Renal cortical epithelial cell (primary cell): ENCODE measurements at places on chromosomes 16 and 17.

- DNase-seq: peak; percentile 95
Measured at GRCh38 chr17:39485555-39485954, 24.3 kb downstream of the CDK12 start.

DNA sequence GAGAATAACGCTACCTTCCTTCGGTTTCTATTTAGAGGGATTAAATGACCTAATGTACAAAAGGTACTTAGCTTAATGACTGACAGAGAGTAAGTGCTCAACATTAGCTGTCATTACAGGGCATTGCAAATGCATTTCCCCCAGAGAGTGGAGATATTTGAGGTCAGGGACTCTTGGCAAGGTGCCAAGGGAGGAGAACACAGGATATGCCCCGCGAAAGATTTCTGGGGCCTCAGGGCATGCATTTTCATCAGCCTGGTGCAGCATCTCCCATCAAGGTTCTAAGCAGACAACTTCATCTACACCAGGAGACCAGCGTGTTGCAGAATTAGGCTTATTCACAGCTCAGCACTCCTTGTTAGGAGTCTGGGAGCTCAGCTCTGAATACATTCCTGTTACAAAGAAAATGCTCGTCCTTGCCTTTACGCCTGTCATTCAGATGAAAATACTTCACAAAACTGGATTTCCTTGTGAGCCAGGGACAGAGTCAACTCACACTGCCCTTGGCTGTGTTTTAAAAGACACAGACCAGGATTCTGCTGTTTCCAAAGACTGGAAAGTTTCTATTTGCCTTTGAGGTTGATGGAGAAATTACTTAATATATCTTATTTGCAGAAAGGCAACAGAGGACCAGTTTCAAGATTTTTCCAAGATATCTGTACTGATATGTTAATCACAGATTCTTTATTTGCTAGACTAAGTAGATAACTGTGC is 108.2 kb downstream of the VAT1L start:
- peak; percentile 31 for DNase-seq

DNA sequence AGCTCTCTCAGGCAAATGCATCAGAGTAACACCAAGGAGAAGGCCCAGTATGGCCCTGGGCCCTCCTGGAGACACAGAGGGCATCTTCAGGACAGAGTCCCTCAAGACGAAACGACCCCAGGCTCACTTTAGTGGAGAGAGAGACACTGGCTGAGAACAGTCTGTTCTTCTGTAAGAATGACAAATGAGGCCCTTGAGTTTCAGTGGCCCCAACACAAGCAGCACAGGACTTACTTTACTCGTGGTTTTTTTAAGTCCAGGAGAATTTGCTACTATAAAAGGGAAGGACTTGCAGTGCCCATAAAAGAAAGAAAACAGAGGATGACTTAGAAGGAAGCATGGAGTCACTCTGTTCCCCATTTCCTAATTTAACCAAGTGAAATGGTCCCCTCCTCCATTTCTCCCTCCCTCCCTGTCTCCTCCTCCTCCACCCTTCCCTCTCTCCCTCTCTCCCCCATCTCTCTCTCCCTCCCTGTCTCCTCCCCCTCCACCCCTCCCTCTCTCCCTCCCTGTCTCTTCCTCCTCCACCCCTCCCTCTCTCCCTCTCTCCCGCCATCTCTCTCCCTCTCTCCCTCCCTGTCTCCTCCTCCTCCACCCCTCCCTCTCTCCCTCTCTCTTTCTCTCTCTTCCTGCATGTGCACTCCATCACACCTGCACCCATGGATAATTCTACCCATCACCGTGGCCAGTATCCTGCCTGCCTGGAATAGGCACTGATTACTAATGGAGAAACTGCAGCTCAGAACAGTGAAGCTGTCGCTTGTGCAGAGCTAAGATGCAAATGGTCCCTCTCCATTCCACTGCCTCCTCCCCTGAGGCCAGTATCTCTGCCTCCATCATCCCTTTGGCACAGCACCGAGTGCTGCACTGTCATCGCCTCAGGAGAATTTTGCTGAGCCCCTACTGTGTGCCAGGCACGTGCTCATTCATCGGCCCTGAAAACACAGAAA is 47.3 kb upstream of the RBFOX3 start:
- no peak for DNase-seq

DNA sequence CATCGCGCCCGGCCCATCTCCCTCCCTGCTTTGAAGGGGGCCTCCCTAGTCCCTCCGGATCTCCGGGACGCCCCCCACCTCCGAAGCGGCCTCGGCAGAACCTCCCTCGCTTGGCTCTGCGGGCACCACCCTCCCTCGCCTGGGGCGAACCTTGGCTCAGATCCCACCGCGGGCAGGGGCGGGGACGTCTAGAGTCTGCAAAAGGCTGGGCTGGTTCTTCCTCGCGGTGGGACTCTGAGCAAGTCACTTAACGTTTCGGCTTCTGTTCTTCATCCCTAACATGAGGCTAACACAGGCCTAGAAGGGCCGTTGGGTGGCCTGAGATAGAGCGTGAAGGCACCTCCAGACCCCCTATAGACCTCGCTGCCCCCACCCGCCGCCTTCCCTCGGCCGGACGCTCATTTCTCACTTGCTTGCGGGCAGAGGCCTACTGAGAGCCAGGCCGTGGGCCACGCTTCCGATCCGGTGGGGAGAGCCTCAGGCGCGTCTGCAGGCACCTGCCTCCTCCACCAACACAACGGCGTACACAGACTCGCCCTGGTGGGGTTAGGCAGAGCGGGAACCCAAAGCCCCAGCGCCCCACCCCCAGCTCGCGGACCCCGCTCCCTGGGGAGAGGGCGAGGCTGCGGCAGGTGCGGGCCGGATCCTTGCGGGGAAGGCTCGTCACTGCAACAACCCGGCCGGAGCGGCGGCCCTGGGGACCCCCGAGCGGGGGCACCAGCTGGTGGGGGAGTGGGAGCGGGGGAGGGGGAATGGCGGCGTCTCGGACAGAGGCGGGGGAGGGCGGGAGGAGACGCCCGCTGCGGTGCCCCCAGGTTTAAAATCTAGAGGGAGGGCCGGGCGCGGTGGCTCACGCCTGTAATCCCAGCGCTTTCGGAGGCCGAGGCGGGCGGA is 5.4 kb downstream of the MYO1C start:
- peak; percentile 75 for DNase-seq

GRCh38 chr17:81593105-81593871 is 41.1 kb upstream of the FAAP100 start:
- no peak for DNase-seq

GRCh38 chr16:79359082-79359481 is 241.5 kb downstream of the MAF start:
- DNase-seq: no peak

GRCh38 chr16:78955206-78955605 is 645.3 kb downstream of the MAF start:
- DNase-seq: no peak

DNA sequence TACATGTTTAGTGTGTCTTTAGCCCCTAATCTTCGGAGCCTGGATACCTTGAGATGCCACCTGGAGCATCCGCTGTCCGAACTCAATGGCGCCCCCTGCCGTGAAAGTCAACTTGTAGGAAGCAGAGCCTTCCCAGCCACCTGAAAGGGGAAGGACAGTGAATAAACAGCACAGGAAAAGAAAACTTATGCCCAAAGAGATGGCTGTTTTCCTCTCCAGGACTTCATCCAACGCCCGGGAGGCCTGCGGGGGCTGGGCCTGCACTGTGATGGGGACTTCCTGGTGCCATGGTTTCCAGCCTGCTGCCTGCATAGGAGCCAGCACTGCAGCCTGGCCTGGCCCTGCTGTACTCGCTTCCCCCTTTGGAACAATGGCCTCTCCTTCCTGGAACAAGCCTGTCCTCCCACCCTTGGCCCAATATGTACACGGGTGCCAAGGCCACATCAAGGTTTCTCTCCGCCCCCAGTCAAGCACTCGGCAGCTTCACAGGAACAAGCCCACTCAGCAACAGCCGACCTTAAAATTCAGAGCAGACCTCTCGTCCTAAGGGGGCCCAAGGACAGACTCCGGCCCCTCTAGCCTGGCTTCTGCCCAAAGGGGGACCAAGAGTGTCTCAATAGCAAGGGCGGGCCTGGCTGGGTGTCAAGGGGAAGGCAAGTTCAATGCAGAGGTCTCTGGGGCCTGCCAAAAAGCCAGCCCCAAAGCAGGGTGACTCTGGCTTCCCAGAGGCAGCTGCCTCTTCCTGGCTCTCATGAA is 4.5 kb upstream of the UNC13D start:
- DNase-seq: peak; percentile 40

DNA sequence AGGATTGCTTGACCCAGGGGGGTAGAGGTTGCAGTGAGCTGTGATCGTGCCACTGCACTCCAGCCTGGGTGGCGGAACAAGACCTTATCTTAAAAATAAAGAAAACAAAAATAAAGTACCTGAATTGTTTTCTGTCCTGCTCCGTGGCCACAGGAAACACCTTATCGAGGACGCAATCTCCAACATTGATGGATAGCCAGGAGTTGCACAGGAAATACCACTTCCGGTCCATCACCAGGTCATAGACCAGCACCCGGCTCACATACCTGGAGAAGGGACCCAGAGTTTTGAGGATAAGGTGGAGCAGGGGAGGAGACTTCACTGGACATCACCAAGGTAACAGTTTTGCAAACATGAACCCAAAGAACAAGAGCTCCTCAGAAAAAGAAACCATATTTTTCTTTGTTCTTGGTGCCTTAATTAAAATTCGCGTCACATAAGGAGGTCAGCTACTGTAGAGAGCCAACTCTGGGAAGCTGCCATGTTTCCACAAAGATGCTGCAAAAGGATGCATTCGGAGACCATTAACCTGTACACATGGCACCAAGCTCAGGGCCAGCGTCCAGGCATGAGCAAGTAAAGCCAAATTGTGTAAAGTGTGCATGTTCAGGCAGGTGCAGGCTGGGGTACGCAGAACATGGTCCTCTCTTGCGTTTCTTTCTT is 55.6 kb upstream of the GCSH start:
- no peak for DNase-seq

GRCh38 chr16:19644877-19645276 is 73.2 kb downstream of the KNOP1 start:
- DNase-seq: no peak

DNA sequence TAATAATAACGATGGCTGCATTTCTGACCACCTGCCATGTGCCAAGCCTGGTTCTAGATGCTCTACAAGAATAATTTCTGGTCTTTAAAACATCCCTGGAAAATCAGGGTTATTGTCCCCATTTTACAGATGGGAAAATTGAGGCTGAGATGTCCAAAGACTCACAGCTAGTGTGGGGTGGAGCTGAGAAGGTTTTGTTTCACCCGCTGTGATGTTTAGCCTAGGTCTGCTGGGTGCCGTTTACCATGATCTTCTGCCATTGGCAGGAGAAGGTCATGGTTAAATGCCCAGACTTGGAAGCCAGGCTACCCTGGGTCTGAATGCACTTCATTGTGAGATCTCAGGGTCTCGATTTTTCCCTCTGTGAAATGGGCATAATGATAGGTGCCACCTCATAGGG is 159.1 kb upstream of the PLCG2 start:
- no peak for DNase-seq

- DNase-seq: no peak
Measured at GRCh38 chr16:21163576-21163975, 5.1 kb downstream of the LDAF1 start.

DNA sequence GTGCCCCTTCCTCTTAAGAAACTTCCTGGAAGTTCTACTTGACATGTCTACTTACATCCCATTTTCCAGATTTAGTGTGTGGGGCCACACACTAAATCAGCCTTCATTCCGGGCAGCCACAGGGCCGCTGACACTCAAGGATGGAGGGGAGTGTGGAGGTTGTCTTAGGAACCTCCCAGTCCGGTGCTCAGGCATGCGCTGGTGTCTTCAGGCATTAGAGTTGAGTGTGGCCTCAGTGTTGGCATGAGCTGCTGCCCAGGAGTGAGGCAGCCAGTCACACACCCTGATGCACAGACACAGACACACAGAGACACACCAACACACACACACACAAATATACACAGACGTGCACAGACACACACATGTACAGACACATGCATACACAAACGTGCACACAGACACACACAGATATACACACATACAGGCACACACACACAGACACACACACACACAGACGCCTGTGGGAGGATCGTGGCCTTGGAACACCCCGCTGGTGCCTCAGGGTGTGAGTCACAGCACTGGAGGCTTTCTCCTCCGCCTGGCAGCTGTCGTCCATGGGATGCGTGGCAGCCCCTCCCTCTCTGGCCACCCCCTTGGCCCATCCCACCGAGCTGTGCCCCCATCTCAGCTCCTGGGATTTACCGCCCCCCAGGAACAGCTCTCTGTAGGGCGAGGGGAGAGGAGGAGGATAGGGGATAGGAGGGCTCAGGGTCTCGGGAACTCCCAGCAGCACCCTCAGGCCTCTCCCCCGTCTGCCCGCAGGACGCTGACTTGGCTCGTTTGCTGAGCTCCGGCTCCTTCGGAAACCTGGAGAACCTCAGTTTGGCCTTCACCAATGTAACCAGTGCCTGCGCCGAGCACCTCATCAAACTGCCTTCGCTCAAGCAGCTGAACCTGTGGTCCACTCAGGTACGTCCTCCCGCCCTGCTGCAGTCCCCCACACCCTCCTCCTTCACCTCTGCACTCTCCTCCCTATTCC is 75.6 kb upstream of the PLCG2 start:
- peak; percentile 39 for DNase-seq

DNA sequence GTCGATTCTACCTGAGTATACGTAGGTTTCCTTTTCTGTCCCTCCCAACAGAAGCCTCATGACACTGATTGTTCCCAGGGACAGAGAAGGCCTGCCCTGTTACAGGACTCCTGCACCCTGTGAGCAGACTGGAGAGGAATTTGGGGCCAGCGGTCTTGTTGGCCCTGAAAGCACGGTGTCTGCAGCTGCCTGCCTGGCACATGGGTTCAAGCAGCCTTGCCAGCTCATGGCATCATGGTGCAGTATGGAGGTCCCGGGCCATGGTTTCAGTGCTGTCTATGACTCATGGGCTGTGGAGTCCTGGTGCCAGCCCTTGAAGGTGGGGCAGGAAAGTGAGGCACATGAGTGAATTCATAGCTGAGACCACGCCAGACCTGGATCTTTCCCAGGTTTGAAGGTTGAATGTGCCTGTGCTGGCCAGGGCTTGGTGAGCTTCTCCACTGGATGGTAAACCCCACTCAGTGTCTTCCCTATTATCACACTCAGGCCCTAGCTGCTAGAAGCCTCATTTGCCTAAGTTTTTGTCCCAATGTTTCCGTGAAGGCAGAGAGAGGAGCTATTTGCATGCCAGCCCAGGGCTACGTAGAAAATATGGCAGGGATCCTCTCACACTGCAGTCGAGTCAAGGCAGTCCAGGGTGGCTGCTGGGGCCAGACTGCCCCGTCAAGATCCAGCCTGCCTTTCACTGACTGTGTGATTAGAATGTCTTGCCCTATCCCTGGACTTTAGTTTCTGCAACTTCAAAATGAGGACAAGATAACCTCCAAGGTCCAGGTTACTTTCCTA is 277.2 kb upstream of the CCL2 start:
- DNase-seq: no peak

- DNase-seq: no peak
Measured at GRCh38 chr16:84775262-84775810, 44.4 kb upstream of the CRISPLD2 start.

GRCh38 chr17:43418441-43419374 is 19.9 kb downstream of the ARL4D start:
- DNase-seq: peak; percentile 78

- no peak for DNase-seq
Measured at GRCh38 chr16:5502467-5502869, 404.9 kb upstream of the EEF2KMT start.

GRCh38 chr17:59671386-59671785 is 35.8 kb downstream of the PTRH2 start:
- peak; percentile 70 for DNase-seq

GRCh38 chr16:75477680-75478473 is 13.4 kb upstream of the TMEM170A start:
- DNase-seq: no peak

GRCh38 chr17:33529816-33530215 is 236.7 kb upstream of the ASIC2 start:
- DNase-seq: no peak
